ENCODE measurements at places on chromosomes 1 and 21.

GRCh38 chr1:87583459-87583858 lies 254.8 kb downstream of the LMO4 start:
- peak; percentile 45 for DNase-seq

GRCh38 chr1:197521118-197521739 lies 253.2 kb downstream of the CRB1 start:
- DNase-seq = peak; percentile 10

DNA sequence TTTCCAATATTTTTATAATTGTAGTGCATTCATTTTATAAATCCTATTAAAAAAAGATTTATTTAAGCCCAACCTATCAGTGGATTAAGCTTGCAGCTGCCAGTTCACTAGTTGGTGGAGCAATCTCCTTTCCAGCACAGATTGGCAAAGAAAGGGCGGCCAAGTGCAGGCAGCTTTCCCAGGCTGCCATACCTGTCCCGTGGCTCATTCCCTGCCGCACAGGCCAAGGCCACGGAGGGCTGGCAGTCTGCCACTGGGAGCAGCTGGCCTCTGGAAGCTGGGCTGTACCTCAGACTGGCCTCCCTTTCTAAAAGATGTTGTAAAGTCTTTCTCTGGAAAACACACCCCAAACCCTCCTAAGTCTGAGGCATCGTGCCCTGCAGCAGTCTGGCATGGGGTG lies 74.2 kb downstream of the SIM2 start:
- DNase-seq = peak; percentile 55

DNA sequence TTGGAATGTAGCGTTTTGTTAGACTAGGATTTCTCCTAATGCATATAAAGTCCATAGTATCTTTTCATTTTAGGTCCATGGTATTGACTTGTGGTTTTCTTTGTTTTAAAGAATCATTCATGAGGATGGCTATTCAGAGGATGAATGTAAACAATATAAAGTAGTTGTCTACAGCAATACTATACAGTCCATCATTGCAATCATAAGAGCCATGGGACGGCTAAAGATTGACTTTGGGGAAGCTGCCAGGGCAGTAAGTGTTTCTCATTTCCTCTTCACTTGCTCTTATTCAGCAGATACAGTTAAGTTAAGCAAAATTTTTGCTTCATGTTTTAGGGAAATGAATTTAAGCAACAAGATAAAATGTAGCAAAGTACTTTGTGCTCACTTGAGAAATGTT lies 25.4 kb downstream of the GNAI3 start:
- no peak for DNase-seq

DNA sequence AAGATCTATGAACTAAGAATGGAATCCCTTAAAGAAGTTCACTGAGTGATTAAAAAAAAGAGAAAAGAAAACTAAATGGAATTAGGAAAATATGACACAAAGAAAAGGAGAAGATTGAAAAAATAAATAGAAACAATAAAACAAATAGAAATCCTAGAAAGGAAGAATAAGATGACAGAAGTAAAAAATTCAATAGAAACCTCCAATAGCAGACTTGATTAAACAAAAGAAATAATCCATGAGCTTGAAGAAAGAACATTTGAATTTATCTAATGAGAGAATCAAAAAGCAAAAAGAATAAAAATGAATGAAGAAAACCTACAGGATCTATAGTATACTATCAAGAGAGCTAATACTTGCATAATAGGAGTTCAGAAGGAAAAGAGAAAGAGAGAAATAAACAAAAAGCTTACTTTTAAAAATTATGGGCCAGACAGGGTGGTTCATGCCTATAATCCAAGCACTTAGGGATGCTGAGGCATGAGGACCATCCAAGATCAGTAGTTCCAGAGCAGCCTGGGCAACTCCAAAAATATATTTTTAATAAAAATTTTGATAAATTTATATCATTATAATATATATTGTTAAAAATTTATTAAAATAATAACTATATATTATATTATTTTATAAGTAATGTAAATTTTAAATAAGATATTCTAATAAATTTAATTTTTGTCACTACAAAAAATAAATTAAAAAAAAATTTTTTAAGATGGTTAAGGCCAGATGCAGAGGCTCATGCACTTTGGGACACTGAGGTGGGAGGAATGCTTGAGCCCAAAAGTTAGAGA lies 9.4 kb upstream of the VN1R5 start:
- DNase-seq = no peak

DNA sequence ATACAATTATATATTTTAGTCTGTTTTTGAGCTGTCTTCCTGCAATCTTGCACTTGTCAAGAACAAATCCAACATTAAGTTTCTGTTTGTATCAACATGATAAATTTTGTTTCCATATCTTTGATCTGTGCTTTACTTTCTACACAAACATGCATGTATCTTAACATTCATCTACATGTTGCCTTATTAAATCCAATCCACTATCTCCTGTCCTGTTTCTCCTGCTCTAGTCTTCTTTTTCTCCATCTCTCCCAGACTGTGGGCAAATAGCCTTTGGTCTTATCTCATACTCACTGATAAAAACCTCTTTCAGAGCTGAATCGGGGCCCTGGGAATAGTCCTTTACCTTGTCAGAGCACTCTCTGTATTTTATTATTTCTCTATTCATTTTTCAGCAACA lies 101.3 kb downstream of the PLPPR4 start:
- DNase-seq = no peak

- no peak for DNase-seq
These were observed 3.7 kb upstream of the LEPR start for GRCh38 chr1:65416767-65417166.
